ENCODE measurements at places on chromosomes 2 and 18. TPM values are rescaled to one million over a fixed set of nuclear protein-coding genes. Genes with fewer than 3 reads are reported as not detected.

- DNase-seq: no peak
Observed at GRCh38 chr2:118834901-118835745, 12.3 kb downstream of the EN1 start.

DNA sequence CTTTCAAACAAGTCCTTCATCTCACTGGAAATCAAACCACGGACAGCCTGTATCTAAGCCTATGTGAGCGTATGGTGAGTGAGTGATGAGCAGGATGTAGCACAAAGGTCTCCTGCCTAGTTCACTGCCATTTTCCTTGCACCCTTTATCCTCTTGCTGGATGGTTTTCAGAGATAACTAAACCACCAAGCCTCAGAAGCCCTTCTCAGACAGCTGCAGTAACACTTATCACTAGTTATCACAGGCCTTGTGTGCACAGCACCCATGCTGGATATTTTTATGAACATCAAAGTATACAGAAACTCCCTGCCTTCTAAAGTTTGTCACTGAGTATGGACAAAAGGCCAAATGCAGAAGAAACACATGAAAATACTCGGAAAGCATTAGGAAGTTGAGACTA is 69.5 kb downstream of the C1D start:
- DNase-seq: no peak

GRCh38 chr18:22277758-22278157 is 108.4 kb downstream of the GATA6 start:
- DNase-seq: no peak

The RAPGEF4 gene
- 3.8 TPM for polyA plus RNA-seq

All from kidney (tissue), 22 donors.